T-cell (primary cell): ENCODE measurements at places on chromosomes 16 and 17. TPM values are rescaled to one million over a fixed set of nuclear protein-coding genes. Genes with fewer than 3 reads are reported as not detected.

GRCh38 chr17:47654991-47655390 is 5.3 kb downstream of the KPNB1 start:
- no peak for DNase-seq

Gene CES5A
- total RNA-seq = not detected

DNA sequence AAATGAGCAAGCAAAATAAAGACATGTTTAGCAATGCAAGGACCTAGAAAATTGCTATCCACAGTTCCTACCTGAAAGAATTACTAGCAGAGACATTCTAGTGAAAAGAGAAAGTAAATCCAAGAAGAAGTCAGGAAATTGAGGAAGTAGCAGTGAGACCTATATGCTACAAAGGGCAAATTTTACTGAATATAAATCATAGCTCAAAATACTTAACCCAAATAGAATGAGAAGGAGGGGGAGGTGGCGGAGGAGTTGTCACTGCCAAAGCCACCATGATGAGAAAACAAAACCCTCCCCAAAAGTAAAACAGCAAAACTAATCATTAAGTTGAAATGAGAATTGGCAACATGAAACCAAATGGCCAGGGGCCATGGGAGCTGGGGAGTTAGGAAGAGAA is 39.3 kb downstream of the PITPNM3 start:
- DNase-seq = no peak

DNA sequence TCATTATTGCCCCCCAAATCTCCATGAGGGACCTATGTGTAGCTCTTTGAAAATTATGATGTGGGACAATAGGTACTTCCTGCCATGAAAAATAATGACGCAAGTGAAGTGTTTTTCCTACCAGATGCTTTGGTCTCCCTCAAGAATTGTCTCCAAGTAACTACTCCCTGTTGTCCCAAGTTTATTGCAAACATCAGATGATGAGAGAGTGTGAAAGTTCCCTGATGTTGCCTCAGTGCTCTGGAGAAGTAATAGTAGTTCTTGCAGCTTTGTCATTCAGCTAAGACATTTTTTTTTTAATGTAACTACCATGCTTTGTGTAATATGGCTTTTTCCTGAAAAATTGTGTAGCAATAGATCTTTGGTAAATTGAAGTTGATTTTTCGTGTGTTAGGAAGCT is 20.1 kb downstream of the LPCAT2 start:
- no peak for DNase-seq

DNA sequence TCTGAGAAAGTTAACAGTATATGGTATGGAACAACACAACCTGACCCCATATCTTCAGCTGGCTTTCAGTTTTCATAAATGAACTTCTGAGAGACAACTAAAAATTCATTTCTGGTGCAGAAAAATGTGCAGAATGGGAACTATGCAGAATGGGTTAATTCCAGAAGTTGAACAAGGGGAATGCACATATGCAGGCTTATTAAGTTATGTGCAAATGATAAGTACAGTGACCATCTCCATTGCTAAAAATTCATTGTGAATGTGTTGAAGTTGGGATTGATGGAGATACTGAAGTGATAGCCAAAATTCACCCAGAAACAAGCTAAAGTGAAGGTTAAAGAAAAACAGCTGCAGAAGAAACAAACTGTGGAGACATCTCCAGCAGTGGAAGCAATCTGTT is 315.8 kb downstream of the CA10 start:
- DNase-seq = no peak

DNA sequence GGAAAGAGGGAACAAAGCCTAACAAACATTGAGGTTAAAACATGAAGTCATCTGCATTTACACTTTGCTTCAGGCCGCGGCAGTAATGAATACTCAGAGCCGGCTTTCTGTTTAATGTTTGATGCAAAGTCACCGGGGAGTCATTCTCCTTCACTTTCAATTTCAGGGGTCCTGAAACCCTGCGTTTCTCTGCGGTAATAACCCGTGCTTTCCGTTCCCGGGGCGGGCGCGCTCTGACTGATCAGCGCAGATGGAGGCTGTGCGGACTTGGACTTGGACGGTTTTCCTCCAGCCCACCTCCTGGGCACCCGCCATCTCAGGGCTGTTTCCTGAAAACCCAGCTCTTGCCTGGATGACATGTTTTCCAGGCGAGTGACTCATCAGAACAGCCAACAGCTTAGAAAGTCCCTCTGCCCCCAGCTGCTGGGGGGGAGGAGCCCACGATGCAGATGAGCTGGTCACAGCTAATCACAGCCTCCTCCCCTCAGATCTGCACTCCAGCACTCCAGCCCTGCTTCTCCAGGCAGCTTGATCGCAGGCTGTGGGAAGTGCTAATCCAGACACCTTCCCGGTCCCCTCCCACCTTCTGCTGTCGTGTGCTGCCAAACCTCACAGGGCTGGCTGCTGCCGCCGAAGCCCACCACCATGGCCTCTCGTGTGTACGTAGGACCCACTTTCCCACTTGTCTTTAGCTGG is 158.6 kb upstream of the CHMP6 start:
- DNase-seq = peak; percentile 62

DNA sequence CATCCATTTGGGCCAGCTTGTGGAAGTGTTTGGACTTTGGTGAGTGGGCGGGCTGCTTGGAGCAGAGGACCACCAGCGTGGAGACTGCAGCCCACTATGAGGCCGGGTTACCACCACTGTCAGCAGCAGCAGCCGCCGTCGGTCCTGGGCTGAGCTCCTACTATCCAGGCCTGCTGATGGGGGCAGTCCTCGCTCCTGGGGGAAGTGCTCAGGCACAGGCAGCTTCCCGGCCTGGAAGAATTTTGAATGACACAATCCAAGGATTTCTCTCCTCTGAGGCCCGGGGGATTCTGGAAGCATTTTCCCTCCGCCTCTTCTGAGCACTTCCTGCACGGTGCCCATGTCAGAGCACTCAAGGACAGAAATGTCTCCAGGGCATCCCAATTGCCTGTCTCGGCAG is 5.3 kb upstream of the NOD2 start:
- no peak for DNase-seq

Gene ZNHIT3
- total RNA-seq = 51.3 TPM

Gene FN3K
- 12.2 TPM for total RNA-seq

DNA sequence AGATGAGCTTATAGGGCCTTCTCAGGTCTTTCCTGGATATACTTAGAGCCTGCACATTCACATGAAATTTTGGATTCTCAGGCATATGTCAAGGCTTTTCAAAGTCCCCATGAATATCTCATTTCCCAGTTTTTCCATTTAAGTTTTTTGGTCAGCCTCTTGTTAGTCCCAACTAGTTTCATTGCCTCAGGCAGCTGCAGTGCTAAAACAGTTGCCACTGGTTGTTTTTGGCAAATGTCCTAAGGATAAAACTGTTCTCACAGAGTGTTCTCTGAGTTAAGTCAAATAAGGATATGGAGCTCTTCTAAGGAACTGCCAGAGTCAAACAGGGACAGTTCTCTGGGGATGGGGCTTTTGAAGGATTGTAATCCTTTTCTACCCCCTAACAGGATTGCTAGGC is 39.9 kb upstream of the ABCC11 start:
- DNase-seq = no peak

Gene TBC1D3H
- 0.66 TPM for total RNA-seq

DNA sequence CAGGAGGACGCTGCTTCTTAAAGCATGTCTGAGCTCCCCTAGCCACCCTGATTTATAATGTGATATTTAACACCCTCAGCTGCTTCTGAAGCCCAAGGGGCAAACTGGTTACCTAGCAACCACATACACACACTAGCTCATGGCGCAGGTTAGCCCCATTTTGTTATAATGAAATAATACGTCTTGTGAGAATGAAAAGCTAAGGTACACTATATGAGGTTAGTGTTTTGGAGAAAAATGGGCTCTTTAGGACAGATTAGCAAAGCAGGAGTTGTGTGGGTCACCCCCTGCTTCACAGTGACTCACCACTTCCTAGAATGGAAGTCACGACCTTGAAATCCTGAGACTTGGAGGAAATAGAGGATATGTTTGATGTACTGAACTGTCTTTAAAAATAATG is 404.8 kb upstream of the HSBP1 start:
- no peak for DNase-seq

GRCh38 chr16:88379694-88380040 is 3.1 kb upstream of the ZNF469 start:
- DNase-seq = no peak

DNA sequence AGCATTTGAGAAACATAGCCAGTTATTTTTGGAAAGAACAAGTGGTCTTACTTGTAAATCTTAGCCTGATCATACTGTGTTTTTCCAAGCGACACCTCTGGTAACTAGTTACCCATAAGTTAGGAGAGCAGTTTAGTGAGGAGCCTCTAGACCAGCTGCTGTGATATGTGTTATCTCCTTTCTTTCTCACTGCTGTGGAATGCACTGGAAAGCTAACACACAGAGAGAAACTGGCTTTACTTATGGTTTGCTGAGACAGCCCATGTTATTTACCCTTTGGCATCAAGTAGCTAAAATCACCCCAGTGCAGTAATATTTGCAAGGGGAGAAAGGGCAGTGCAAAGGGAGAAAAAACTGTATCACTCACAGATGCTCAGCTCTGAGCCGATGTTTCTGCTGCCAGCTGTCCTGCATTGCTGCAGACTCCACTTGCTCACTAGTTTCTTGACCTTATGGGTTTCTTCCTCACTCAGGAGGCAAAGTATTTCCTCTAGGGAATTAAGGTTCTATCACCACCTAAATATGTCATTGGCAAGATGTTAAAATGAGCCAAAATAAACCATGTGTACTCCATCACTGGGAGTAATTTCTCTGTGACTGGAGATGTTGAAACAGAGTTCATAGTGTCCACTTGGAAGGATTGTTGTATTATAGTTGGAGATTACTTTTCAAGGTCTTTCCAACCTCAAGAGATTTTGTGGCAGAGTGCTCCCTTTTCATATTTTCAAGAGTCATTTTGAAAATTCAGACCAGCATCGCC is 2.3 kb downstream of the RBFOX1 start:
- no peak for DNase-seq

DNA sequence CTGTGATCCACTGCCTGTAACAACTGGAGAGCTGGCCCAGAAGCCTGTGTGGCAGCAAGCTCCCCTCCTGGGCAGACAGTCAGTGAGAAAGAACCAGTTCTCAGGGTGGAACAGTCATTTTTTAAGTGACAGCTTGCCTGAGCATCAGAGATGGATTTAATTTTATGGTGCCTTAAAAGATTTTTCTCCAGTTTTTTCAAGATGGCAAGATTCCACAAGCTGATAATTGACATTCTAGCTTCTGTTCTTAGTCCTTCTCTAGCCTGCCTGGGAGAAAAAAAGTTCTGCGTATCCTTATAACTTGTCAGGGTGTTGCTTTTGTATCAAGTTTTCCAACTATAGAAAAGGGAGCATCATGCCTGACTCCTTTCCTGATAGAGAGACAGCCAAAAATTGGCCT is 21.2 kb downstream of the CALB2 start:
- DNase-seq = no peak

Gene UNC13D
- 180 TPM for total RNA-seq

DNA sequence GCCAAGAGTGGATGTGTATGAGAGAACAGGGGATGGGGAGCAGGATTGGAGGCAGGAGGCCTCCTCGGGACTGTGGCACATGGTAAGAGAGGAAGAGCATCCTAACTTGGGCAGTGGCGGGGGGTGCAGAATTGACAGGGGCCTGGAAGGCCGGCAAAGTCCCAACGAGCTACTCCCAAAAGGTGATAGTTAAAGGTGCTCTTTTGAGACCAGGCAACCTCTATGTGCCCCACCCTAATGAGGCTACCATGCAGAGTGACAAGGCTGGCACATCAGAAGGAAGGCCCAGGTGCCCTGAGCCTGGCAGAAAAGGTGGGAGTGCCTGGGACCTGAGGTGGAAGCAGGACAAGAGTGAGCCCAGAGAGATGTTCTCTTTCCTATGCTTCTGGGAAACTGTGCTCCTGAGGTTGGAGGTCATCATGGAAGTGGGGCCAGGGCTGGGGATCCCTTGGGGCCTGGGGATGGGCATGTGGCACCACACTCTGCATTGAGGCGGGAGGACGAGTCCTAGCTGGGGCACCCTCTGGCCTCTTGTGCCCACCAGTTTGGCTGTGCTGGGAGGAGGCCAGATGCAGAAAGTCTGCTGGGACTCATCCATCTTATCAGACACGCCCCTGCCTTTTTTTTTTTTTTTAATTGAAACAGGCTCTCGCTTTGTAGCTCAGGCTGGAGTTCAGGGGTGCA is 5.9 kb downstream of the RAB11FIP4 start:
- DNase-seq = no peak

DNA sequence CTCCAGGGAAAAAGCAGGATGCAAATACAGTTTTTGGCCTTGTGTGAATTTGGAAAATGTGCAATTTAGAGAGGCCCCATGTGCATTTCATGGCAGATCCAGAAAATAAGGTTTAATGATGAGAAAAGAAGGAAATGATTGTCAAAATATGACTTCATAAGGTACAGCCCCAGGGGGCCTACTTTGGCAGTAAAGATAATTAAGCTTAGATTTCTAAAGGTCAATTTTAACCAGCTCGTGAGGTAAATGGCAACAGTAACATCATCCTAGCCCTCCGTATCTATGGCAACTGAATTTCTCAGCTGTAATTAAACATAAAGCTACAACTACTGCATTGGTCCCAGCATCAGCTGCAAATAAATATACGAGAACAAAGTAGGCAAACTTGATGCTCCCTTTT is 30.0 kb upstream of the PRSS54 start:
- no peak for DNase-seq

Gene CCL16
- not detected for total RNA-seq

DNA sequence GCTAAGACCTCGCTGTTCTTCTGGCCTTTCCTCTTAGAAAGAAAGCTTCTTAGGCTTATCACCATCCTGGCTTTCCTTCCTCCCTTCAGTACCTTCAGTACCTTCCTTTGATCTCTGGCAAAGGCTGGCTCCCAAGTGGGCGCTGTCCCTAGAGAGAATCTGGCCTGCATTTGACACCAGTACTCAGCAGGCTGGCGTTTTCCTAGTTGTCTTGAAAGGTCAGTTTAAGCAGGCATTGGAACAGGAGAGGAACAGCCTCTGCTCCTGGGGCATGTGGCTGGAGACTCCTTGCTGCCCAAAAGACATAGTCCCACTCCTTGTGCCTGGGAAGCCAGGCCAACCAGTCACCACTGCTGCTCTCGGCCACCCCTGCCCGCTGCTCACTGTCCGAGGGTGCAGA is 34.1 kb downstream of the TMEM238L start:
- no peak for DNase-seq

Gene SPEM3
- not detected for total RNA-seq

DNA sequence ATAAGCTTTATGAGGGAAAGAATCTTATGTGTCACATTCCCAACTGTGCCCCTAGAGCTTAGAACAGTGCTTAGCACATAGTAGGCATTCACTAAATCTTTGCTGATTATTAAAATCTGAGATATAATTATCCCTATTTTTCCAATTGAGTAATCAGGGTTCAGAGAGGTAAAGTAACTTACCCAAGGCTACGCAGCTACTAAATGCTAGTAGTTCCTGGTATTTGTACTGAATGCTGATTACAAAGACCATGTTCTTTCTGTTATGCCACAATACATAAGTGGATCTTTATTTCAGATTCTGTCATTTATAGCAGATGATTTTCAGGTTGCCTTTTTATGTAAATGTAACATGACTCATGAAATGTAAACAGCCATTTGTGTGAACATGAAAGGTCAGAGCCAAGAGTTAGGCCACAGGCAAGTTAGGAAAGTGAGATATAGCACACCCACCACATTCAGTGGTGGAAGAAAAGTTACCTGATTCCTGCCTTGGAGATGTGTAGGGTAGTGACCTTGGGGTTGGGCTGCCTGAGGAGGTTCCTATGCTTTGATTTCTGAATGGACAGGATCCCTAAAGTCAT is 77.2 kb downstream of the FTO start:
- DNase-seq = no peak

Gene TAT
- total RNA-seq = 0.66 TPM
